DMS79 treated with DMSO at 0.1 percent for 48 hours (cell line): ENCODE measurements at places on chromosomes 3 and 15.

DNA sequence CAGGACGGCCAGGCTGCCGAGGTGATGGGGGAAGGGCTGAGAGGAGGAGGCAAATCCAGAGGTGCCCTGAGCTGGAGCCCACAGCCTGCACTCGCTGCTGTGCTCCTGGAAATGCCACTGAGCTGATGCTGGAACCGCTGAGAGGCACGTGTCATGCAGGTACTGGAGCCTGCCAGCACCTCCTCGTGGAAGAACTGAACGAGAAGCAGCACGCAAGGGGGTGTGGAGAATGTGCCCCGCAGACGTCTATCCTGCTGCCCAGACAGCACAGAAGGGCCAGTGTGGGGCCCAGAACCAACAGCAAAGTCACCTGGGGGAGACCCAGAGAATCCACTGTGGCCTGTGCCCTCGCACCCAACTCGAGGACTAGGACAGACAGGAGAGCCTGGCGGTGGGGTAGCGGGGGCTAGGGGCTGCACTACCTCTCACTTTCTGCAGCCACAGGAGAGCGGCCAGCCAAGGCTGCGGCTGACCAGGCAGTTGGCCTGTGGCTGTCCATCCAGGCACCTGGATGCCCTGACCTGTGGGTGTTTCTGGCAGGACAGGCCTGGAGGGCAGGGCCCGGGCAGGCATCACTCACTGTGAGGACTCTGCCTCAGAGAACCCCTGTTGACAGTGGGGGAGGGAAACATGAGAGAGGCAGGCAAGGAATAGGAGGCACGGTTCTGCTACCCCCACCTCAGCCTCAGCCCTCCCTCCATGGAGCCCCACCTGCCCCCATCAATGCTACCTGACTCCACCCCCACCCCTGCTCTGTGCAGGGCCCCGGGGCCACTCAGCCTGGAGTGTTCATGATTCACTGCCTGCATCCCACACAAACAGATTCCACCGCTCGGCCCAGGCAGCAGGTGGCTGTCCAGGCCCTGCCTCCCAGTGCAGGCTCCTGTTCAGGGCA is 213.1 kb downstream of the TBC1D2B start:
- no peak for DNase-seq

DNA sequence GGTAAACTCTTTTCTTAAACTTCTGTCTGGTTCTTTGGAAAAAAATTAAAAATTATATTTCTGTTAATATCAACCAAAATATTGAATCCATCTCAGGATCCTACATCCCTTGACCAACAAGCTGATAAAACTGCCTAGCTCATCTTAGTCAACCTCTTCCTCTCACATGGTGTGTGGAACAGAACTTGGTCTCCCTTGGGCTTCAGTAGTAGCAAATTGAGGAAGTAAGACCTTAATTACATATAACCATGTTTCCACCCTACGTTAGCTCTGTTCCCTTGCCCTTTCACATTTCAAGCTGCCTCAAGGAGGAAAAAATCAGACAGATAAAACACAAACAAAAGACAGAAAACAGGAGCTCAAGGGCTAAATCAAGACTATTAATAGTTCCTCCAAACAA is 116.4 kb downstream of the GREM1 start:
- no peak for DNase-seq

- DNase-seq: no peak
Measured at GRCh38 chr15:93932164-93932776, 299.1 kb upstream of the MCTP2 start.

DNA sequence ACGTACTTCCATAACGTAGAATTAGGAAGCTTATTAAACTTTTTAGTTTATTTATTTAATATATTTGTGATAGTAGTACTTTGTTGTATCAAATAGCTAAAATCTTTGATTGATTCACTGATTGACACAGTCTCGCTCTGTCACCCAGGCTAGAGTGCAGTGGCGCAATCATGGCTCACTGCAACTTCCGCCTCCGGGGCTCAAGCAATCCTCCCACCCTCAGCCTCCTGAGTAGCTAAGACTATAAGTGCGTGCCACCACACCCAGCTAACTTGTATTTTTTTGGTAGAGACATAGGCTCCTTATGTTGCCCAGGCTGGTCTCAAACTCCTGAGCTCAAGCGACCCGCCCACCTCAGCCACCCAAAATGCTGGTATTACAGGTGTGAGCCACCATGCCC is 5.7 kb downstream of the APH1B start:
- no peak for DNase-seq

GRCh38 chr3:32815841-32816438 is 1.9 kb upstream of the TRIM71 start:
- no peak for DNase-seq

- no peak for DNase-seq
Measured at GRCh38 chr15:94411846-94412245, 180.5 kb downstream of the MCTP2 start.

DNA sequence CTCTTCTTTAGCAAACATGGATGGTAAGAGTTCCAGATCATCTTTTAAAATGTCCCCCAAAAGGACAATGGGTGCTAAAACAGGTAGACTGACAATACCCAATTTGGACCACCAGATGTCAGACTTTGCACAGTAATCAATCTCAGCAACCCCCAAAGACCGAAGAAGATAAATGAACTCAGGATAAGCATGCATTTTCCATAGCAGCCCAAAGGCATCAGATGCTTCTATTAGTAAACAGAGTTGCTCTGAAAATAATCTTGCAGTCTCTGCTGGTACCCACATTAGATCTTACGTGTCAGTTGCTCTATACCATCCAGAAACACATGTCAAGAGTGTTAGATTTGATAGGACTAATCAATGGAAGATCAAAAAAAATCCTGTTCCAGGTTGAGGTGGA is 20.6 kb downstream of the MYH15 start:
- peak; percentile 46 for DNase-seq

DNA sequence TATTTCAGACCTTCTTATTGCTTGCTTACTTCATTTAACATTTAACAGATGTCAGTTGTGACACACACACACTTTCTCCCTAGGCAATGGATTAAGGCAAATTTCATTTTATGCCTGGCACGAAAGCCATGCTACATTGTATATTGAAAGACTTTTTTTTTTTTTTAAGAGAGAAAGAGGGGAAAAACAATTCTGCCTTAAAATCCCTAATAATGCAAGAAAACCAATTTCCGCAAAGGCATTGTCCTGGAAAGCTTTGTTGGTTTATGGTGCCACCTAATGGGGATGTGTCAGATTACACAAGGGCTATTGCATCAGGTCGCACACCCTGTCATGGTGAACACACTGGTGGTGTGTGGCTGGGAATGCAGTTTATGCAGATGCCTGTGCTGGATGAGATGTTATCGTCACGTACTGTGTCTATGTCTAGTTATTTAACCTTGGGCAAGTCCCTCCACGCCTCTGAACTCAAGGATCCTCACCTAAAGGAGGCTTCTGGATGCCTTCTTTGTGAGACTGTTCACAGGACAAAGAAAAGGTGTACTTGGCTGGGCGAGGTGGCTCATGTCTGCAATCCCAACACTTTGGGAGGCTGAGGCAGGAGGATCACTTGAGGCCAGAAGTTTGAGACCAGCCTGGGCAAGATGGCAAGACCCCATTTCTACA is 37.3 kb upstream of the RFTN1 start:
- DNase-seq: peak; percentile 41

- DNase-seq: no peak
Measured at GRCh38 chr3:58261954-58262666, 24.5 kb downstream of the ABHD6 start.

- no peak for DNase-seq
Measured at GRCh38 chr3:137121704-137122314, 164.0 kb downstream of the IL20RB start.

GRCh38 chr3:126557415-126557745 is 1.4 kb downstream of the C3orf22 start:
- no peak for DNase-seq

DNA sequence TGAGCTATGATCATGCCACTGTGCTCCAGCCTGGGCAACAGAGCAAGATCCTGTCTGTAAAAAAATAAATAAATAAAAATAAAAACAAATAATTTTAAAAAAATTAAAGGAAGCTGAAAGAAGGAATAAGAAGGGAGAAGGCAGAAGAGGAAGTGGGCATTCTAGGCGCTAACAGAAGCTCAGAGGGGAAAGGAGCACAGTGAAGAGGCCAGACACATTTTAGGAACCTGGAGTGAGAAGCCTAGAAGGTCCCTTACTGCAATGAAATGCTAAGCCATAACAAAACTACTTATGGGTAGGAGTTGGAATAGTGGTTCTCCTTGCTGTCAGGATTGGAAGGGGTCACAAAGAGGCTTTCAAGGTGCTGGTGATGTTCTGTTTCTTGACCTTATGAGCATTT is 64.0 kb downstream of the ITGB5 start:
- DNase-seq: no peak

DNA sequence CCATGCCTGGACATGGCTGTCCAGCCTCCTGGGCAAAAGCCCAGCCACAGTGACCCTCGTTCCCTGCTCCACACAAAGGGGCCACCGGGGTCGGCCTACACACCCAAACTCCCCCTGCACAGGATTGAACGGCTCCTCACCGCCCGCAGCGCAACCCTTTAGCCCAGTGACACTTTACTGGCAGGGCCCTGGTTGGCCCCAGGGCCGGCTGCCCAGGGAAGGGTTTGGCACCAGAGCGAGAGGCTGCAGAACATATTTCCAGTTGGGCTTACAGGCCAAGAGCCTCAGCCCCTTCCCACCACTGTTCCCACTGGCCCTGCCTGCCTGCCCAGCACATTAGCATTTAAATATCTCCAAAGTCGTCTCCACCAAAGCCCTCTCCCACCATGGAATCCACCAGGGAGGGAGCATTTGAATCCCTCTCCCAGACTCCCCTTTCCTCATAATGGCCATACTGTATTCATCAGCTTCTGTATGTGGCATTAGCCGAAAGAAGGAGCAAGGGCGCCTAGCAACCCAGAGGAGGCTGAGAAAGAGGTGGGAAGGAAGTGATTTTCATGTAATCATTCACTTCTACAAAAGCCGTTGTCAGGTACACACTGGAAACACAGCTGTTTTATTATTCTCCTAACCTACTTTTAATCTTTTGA is 85.4 kb downstream of the SLC6A11 start:
- no peak for DNase-seq

DNA sequence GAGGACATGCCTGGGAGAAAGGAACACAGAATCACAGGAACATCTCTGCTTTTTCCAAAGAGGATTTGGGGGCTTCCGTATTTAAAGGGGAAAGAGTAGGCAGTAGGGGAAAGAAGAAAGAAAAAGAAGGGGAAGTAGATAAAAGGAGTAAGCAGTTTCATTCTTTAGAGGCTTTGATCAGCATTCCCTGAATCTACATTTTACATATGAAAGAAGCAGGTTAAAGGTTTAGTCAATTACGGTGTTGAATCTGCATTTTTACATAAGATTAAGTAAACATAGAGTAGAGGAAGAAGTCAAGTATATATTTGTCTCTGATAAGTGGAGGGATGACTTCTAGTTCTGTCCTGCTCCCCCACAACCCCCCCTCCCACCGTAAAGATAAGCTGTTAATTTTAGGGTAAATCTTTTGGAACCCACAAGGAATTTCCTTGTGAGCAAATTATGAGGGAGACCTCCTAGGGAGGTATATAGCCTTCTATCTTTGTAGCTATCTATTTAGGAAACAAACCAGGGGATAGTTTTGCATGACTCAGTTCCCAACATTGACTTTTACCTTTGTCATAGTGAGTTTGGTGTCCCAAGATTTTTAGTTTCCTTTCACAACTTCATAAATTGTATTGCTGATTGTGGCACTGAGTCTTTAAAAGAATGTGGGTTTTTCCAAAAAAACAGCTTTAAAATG is 8.7 kb upstream of the P2RY12 start:
- no peak for DNase-seq

- DNase-seq: no peak
Measured at GRCh38 chr3:156181509-156181908, 61.1 kb downstream of the KCNAB1 start.

DNA sequence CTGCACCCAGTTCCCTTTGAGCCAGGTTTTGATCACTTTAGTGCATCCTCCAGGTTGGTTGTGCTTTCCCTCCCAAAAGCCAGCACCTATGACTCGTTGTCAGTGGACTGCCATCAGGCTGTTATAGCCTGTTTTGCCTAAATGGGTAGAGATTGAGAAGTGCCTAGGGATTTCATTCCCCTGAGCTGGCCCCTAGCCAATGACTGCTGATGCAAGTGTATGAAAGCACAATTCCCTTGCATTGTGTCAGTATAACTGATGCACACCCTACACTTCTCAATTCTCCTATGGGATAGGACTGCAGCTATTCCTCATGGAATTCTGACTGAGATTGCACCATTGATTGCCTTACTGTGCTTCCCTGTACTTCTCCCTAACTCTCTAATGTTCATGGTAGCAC is 102.1 kb upstream of the ARPP21 start:
- no peak for DNase-seq

- DNase-seq: peak; percentile 77
Measured at GRCh38 chr3:128487813-128488635, 5.0 kb downstream of the GATA2 start.

DNA sequence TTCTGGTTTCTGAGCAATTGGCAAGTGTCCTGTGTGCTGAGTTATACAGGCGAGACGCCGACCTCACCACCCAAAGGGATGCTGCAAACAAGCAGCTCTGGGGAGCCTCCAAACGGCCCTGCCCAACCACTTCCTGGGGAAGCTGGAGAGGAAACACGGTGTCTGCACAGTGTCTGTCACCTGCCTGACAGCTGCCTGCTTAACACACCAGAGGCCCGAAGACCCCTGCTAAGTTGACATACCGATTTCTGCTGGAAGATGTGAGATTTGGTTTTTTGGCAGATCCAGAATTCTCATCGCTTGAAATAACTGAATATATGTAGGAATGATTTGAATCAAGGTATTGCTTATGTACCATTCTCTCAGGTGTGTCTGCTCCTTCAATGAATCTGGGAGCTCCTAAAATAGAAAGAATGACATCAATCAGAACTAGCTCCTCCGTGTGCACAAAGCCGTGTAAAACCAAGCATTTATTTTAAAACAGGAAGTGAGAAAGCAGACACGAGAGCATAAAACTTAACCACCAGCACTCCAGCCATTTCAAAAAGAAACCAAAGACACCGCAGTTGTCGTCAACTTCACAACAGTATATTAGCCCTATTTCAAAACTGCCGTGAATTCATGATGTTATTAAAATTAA is 27.2 kb downstream of the LRRC2 start:
- DNase-seq: no peak
